ENCODE measurements at places on chromosomes 5 and 9.

DNA sequence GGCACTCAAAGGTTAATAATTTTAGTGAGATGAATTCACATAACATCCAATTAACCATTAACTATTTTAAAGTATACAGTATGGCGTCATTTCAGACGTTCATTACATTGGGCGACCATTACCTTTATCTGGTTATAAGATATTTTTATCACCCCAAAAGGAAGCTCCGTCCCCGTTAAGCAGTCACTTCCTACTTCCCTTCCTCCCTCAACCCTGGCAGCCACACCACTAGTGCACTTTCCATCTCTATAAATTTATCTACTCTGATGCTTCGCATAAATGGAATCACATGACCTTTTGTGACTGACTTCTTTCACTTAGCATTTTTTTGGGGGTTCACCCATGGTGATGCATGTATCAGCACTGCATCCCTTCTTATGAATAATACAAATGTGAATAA, 168.3 kb upstream of the PUM3 start:
- DNase-seq: no peak

GRCh38 chr5:1564182-1564748, 40.5 kb upstream of the LPCAT1 start:
- no peak for DNase-seq

GRCh38 chr9:89684912-89685636, 80.3 kb downstream of the GADD45G start:
- no peak for DNase-seq

DNA sequence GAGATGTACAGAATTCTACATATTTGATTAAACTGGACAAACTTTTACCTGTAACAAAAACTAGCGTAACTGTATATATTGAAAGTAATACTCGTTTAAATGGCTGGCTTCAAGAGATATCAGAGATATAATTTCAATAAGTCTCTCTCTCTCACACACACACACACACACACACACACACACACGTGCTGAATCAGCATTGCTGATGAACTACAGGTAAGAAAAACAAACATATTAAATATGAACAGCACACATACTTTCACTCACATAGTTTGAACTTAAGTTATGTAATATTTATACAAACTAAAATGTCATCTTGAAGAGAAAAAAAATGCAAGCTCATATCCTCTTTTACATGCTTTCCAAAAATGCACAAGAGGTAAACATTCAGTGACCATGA, 145.4 kb downstream of the BNC2 start:
- DNase-seq: no peak

DNA sequence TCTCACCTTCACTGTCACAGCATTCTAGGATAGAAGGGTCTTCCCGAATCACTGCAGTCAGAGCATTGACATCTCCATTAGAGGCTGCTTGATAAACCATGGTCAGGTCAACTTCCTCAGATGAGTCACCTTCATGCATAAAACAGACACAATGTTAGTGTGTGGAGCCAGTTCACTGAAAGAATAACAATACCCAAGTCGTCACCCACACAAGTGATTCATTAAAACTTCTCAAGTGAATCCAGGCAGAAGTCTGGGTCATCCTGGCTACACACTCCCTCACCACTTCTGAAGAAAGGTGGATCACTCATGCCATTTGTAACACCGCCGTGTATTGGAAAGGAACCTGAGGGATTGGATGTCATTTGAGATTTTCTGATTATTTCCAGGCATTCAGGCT, 49.6 kb downstream of the ANKRD55 start:
- no peak for DNase-seq

- DNase-seq: no peak
Observed at GRCh38 chr9:36135741-36136271, 727 bp upstream of the GLIPR2 start.

GRCh38 chr5:13511442-13511841, 433.0 kb downstream of the DNAH5 start:
- no peak for DNase-seq

DNA sequence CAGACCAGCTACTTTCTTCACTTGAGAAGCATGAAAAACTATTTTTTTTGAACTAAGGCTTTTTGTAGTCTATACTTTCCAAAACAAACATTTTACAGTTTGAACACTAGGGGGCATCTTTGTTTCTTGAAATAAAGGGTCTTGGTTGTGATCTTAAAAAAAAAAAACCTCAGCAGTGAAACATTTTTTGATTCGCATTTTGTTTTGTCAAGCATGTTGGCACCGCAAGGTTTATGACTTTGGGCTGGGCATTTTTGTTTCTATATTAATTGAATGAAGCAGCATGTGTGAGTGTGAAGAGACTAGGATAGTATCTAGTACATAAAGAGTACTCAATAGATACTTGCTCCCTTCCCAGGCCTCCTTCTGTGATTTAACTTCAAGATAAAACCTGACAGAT, 31.6 kb upstream of the ACOT12 start:
- no peak for DNase-seq

DNA sequence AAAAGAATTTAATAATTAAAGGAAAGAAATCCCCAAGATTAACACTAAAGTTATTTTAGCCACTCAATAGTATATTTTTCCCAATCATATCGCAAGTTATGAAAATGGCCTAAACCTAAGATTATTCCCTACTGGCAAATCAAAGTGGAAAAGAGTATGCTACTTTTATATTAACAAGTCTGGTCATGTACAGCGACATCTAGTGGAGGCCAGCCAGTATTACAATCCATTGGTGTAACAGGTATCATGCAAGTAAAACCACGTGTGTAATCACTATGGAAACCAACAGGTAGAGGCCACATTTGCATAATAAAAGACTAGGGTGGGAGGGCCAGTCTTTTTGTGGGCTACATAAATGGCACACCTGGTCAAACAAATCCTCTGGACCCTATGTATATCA, 976.4 kb upstream of the CDH9 start:
- DNase-seq: no peak

DNA sequence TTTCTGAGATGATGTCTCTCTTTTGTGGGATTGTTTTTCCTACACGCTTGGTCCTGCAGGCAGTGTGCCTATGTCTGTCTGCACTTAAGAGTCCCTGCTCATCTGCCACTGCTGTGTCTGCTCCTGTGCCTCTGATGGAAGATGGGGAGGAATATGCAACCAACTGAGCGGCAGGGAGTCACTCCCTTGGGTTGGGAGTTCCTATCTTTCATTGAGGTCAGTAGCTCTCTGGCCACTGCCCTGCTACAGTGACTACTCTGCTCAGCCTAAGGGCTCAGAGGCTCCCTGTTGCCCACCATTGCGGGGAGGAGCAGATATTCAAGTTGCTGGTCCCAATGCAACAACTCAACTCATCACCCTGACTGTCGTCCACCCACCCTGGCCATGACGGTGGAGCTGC, 13.4 kb upstream of the FAM163B start:
- DNase-seq: no peak

- no peak for DNase-seq
Observed at GRCh38 chr9:2012347-2012746, 2.8 kb upstream of the SMARCA2 start.

DNA sequence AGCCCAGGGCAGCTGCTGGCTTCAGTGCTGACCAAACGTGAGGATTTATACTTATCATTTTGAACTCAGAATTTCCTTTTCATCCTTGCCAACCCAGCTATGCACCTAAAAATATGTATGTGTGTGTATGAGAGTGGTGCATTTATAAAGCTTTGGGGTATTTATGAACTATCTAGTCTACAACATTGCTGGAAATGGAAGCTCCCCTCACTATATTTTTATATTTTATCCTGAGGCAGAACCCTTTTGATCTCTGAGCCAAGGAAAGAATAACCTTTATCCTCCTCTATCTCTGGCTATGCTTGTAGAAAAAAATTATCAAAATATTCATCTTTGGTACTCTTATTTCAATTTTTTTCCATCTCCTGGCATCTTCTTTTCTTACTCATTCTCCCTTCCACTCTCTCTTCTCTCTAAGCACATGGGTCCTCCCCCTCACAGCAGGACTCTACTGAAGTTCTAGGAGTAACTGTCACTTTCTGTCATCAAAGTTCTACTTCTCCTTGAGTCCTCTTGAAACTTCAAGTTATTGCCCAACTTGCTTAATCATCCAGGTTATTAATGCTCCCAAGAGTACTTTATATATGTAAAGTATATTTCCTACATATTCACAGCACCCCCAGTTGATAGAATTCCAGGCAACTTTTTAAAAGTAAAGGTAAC, 190.9 kb downstream of the HINT1 start:
- DNase-seq: no peak

- no peak for DNase-seq
Observed at GRCh38 chr9:129867136-129868022, 32.1 kb downstream of the USP20 start.

DNA sequence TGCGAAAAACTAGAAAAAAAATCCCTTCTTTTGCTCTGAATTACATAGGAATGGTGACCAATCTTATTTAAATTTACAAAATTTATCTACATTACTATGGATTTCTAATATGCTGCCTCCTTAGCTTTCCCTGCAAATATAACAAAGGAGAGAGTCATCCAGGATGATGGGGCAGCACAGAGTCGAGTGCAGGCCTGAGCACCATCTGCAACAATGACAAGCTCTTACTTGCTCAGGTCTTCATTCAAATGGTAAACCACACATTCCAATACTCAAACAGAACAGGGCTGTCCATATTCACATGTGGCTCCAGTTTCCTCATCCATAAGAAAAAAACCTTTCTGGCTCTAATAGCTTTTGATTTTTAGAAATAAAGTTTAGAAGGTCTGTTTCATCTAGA, 33.5 kb upstream of the ZNF354B start:
- DNase-seq: no peak

GRCh38 chr5:180563994-180564393, 27.3 kb downstream of the SCGB3A1 start:
- DNase-seq: no peak

GRCh38 chr5:163094492-163095180, 342.8 kb upstream of the CCNG1 start:
- no peak for DNase-seq

DNA sequence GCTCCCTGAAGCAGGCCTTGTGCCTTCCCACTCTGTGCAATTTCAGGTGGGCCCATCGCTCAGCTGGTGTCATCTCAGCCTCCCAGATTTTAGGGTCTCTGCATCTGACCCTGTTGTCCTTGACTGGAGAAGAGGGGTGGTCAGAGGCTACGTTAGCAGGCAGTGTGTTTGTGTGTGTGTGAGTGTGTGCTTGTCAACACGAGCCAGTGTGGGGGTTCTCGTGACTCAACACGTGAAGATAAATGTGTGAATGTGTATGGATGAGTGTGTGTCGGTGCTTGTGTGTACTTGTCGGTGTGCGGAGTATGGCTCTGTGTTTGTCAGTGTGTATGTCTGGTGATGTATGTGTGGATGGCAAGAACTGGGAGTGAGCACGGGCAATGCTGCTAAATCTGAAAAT, 142.6 kb upstream of the KLF4 start:
- no peak for DNase-seq

DNA sequence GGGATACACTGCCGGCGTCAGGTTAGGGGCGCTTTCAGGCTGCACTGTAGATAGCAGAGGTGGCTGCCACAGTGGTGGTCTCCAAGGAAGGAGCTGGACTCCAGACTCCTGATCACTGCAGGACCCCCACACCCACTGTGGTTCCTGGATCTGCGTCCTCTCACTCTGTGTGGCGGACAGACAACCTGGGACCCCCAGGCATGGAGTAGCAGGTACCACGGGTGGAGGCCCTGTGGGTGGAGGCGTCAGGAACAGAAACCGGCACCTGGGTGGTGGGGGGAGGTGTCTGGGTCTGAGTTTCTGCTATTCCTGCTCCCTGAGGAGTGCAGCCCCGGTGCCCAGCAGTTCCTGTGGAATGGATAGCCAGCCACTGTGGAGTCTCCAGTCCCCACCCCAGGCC, 75.1 kb upstream of the PCAT7 start:
- no peak for DNase-seq

DNA sequence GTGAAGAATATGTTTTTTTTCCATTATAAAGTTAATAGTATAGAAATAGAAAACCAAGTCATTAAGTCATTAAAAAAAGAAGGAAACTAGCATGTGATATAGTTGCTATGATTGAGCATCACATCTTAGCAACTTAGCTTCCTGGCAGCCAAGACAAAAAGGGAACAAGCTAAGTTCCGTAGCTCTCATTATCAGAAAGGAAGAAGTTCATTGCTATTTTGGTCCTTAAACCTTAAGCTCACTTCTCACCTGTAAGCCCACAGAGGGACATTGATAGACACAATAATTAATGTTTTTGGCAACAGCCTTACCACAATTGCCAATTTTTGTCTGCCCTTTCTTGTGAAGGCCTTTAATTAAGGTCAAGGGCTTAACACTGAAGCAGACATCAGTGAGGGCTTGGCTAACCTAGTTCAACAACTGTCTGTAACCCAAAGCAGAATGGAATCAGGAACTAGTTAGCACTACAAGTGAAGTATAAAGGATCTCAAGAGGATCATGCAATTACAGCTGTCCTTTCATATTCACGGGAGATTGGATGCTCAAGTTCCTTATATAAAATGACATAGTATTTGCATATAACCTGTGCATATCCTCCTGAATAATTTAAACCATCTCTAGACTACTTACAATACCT, 24.0 kb upstream of the KLF4 start:
- no peak for DNase-seq

GRCh38 chr5:88656221-88656950, 226.6 kb downstream of the MEF2C start:
- DNase-seq: no peak

- DNase-seq: no peak
Observed at GRCh38 chr5:89981021-89981420, 428.5 kb downstream of the CETN3 start.

DNA sequence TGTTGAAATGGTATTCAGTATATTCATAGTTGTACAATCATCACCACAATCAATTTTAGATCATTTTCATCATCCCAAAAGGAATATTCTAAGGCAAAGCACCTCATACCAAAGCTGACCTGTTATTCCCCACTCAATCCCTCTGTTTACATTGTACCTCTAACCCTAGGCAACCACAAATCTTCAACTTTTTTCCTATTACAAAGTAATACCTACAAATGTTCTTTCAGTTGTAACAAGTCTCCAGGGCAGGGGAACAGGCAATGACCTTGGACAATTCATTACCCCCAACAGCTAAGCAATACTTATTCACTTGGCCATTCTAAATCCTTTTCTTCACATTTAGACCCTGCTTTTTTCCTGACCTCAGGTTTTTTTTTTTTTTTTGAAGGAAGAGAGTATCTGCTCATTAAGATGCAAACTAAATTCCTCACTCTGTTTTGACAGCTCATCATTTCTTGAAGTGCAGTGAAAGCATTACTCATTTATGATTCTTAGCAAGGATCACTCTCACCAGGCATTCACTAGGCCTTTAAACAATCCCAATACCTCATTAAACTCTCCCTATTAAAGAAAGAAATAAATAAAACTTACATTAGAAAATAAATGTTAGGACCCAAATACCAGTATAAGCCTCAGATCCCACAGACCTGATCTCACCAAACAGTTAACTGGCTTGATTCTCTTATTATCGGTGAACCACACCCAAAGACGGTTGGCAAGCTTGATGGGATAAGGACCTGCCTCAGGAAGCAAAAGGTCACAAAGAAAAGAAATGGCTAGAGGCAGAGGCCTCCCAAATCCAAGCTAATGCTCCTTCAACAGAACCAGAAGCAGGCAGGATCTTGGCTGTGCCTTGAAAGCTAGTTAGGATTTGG, 15.3 kb downstream of the MTMR12 start:
- no peak for DNase-seq

- no peak for DNase-seq
Observed at GRCh38 chr9:128714586-128715435, 9.1 kb downstream of the ZDHHC12 start.

Measured in T-helper 1 cell (primary cell).